ENCODE measurements at places on chromosomes 3 and 15.

DNA sequence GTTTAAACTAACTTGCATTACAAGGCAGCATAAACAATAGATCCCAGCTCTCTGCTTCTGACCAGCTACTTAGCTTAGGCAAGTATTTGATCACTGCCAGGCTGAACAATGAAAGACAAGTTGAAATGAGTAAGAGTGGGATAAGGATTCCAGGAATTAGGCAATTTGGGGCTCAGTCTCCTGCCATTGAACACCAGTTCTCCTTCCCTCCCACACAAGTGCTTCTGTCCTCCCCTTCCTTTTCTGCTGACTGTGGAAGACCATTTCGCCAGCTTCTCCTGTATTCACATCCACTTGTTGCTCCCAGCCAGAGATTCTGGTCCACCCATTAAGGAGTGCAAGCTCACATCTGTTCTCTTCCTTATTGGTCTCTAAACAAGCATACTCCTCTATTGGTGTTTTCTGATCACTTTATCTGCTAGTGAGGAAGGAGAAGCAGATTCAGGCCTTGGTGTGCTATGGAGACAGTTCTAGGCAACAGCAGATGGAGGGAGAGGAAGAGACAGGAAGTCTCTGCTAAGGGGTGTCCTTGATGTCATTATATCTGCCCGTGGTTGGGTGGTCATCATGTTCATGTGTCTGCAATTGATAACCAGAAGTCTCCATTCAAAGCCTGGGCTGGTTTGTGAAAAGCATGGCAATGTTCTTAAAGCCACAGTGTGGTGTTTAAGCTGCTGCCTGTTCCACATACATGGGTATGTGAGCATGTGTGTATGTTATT is 121.5 kb downstream of the PLCL2 start:
- DNase-seq = no peak

DNA sequence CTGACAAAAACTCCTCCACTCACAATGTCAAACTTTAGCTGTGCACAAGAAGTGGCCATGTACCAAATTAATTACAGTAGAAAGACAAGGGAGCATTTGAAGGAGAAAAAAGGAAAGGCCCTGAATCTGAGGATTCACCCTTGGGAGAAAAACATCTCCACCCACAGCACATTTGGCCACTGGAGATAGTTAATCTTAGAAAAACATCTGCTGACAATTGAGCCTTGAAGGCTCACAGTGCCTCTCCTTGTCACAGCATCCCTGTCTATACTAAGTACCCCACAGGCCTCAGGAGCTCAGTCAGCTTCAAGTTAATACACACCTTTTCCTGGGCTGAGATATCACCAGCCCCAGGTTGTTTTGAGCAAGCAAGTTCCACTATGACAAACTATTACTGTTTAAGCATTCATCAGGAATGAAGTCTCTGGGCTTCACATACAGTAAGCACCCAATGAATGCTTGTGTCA is 78.1 kb upstream of the SETMAR start:
- DNase-seq = no peak

DNA sequence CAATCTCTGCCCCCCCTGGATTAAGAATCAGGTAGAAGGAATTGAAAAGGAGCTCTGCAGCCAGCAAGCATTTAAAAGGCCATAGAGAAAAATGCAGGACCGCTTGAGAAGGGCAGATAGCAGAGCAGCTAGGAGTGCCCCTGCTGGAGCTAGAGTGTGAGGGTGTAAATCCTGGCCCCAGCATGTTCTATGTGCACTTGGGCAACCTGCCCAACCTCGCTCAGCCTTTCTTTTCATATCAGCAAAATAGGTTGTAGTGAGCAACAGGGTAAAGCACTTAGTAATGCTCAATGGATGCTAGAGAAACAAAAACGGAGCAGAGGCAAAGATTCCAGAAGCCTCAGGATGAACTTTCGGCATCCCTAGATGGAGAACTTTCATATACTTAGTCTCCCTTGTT is 25.0 kb upstream of the THBS1 start:
- DNase-seq = no peak

DNA sequence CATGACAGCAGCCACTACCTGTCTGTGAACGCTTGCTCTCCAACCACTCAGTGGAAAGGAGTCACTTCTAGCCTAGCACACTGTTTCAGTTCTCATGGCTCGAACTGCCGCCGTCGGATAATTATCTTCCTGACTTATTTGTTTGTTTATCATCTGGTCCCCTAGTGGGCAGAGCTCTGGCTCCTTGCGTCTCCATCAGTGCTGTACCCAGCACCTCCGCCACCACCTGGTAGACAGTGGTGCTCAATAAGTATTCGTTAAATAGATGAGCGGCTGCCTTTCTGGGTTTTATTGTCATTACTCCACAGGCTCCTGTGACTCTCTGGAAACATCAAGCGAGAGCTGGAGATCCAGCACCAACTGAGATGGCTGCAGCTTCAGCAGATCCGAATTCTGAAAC is 297.5 kb downstream of the NTRK3 start:
- no peak for DNase-seq

DNA sequence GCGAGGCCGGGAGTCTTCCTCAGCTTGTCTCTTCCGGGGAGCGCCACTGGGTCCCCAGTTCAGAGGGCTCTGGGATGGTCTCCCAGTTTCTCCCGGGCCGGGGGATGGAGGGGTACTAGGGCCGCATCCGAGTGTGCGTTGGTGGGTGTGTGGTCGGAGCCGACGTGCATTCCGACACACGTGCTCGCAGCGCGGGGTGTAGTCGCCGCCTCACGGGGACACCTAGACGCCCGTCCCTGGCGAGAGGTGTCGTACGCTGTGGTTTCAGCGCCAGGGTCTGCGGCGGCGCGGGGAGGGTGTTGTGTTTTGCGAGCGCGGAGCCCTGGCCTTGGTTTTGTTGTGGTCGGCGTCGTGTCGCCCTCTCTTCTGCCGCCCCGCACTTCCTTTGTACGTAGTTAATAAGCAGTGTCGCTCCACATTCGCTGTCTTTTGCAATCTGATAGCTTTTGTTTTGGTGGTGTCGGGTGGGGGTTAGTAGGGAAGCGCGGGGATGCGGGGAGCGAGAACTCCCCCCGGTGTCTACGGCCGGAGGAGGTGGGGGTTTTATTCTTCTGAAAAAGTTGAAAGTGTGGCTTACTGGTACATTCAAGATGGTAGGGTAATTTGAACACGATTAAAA is 2.2 kb downstream of the IGF1R start:
- DNase-seq = peak; percentile 35

- DNase-seq = no peak
Observed at GRCh38 chr15:101203029-101203573, 48.7 kb downstream of the CHSY1 start.

GRCh38 chr3:4982773-4983738 is 3.8 kb downstream of the BHLHE40 start:
- no peak for DNase-seq

DNA sequence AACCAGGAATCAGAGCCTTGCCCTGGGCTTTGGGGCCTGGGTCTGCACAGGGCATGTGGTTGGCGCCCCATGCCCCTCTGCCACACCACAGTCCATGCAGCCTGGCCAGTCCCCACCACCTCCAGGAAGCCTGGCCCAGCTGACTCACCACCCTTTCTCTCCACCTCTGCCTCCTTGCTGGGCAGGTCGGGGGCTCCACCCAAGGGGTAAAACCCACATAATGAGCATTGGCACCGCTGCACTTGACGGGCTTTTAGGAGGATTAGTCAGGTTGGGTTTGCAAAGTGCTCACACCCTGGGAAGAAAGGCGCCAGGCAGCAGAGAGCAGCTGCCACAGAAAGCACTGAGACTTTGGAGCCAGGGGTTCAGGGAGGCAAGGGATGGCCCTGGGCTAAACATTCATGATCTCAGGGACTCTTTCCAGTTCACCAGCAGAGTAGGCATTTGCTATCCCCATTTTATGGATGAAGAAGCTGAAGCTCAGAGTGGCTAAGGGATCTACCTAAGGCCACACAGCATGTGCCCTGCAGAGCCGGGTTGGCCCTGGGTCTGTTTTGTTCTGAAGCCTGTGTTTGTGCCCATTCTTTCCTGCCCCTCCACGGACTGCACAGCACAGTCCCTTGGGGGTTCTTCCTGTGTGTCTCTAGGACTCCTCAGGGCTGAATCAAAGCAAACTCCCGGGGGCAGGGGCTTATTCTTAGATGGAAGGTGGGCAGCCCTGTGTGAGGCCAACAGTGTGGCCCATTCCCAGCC is 113.4 kb downstream of the ETFA start:
- DNase-seq = no peak

- no peak for DNase-seq
Observed at GRCh38 chr3:45066109-45066801, 40.2 kb downstream of the CLEC3B start.

DNA sequence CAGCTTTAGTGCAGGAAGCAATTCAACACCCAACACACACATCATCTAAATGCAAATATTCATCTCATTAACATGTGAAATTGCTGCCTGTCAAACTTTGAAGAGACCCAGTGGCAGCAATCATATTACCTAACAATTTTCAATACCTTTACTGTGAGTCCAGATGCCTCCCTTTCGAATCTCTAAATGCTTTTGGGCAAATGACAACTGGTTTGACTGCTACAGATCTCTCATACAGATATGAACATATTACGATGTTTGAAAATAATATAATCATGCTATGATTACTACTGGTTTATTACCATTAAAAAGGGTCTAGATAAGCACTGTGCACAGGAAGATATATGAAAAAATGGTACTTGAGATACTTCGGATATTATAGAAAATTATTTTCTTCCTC is 137.9 kb downstream of the ADAMTS9 start:
- no peak for DNase-seq

DNA sequence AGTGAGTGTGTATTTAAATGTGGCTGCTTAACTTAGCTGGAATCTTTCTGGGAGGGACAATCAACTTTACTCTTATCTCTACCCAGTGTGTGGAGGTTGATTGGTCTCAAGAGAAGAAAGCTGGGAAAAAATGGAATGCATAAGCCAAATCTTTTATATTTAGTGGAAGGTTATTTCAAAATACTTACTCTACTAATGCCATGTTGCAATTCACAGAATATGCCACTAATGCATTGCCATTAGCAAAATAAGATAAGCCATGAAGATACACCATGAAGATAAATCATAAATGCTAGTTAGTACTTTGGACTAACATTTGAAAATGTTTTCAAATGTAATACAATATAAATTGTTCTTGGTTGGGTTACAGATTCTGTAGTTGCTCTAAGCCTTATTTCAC is 155.1 kb upstream of the LRRFIP2 start:
- DNase-seq = no peak

- DNase-seq = no peak
Observed at GRCh38 chr3:89841041-89841440, 733.6 kb downstream of the EPHA3 start.

DNA sequence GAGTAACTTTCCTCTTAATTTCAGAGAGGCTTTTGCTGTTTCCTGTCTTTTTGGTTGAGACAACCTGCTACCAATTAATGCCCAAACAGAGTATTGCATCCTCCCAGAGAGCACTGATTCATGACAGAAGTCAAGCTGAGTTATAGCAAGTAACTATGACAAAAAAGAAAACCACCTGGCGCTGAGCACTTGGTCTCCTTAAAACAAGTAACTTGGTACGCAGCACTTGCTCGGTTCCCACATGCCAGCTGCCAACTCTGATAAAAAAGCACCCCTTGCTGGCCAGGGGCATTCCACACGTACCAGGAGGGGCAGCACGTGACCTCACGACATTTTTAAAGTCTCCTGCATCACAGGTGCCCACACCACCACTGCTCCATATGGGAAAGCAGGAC is 13.5 kb upstream of the MYO5C start:
- DNase-seq = no peak

DNA sequence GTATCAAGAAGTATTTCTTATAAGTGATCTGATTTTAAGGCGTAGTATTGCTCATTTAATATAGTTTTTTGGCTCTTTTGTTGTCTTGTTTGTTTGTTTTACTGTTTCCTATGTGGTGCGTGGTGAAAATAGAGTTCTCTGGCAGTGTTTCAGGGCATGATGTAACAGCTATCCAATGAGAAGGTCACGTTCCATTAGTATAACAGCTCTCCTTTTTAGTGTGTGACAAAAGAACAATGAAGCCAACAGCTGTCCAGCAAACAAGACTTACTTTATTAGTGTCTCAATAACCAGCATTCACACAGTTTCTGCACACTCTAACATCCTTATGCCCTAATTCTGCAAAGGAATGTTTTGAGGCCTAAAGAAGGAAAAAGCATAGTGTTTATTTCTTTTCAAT is 127.9 kb downstream of the SLC25A26 start:
- no peak for DNase-seq

- DNase-seq = no peak
Observed at GRCh38 chr15:50872832-50873426, 35.6 kb upstream of the AP4E1 start.

DNA sequence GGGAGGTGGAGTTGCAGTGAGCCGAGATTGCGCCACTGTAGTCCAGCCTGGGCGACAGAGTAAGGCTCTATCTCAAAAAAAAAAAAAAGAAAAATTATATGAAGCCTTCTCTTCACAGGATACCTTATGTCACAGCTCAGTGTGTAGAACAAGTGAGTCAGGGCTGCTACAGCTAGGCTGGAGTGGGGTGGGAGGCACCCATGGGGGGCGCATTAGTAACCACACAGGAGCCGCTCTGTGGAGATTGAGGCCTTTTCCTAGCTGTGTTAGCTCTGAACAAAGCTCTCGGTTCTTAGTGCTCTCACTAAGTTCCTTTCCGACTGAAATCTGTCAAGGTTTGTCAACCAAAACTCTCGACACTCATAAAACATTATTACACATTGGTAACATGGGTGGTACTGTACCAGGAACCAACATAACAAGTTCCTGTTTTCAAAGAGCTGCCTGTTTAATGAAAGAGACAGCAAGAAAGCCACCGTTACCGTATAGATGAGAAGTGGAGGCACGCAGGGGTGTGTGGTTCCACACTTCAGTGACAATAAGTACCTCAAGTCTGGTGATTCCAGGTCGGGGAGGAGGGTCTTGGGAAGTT is 4.5 kb downstream of the LRRC31 start:
- DNase-seq = peak; percentile 19

- DNase-seq = no peak
Observed at GRCh38 chr3:110846971-110847370, 224.6 kb upstream of the NECTIN3 start.

GRCh38 chr3:156769721-156770654 is 56.2 kb upstream of the LEKR1 start:
- DNase-seq = no peak

- no peak for DNase-seq
Observed at GRCh38 chr15:93072411-93073394, 16.3 kb downstream of the RGMA start.

DNA sequence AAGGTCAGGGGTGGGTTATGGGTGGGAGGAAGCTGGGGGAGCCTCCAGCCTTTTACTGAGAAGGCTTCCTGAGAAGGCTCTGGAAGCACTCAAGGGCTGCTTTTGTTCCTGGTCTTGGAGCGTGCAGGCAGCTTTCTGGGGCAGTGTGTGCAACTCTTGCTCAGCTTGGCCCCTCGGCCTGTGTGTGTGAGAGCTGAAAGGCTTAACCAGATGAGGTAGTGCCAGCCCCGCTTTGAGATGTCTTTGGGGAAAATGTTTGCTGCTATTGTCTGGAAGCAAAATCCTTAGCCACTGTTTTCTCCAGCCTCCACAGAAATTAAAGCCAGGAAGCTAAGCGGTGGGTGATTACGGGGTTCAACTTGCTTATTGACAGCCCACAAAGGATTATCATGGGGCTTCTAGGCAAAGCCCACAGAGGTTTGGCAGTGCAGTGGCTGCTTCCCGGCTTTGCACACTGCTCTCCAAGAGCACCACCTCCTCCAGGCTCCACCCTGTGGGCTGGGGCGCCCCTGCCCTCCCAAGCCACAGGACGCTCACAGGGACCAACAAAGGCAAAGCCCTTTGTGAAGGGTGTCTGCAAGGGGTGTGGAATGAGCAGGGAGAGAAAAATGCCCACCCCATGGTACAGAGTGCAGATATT is 121.7 kb upstream of the TLE3 start:
- no peak for DNase-seq

- DNase-seq = no peak
Observed at GRCh38 chr15:79773128-79773527, 123.7 kb downstream of the MTHFS start.
